Stimulated activated CD8-positive, alpha-beta memory T cell treated with anti-CD3 and anti-CD28 coated beads, Interleukin-7, amount 100 ng/mL, for 24 hours (primary cell): ENCODE measurements at places on chromosomes 7 and 10.

DNA sequence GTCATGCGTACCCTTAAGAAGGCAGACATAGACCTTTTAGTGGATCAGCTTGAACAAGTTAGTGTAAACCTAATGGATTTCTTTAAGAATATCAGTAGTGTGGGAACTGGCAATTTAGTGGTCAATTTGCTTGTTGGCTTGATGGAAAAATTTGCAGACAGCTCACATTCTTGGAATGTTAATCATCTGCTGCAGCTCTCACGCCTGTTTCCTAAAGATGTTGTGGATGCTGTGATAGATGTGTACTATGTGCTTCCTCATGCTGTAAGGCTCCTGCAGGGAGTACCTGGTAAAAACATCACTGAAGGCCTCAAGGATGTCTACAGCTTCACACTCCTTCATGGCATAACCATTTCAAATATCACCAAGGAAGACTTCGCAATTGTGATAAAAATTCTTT is 103.4 kb downstream of the ABCA13 start:
- DNase-seq = no peak

- no peak for DNase-seq
Measured at GRCh38 chr10:105974803-105975456, 1189.6 kb downstream of the SORCS1 start.

- no peak for DNase-seq
Measured at GRCh38 chr7:75953931-75954330, 39.0 kb downstream of the POR start.

GRCh38 chr7:8465338-8465737 is 31.9 kb downstream of the NXPH1 start:
- no peak for DNase-seq

GRCh38 chr10:70617798-70618568 is 15.4 kb upstream of the PRF1 start:
- no peak for DNase-seq

DNA sequence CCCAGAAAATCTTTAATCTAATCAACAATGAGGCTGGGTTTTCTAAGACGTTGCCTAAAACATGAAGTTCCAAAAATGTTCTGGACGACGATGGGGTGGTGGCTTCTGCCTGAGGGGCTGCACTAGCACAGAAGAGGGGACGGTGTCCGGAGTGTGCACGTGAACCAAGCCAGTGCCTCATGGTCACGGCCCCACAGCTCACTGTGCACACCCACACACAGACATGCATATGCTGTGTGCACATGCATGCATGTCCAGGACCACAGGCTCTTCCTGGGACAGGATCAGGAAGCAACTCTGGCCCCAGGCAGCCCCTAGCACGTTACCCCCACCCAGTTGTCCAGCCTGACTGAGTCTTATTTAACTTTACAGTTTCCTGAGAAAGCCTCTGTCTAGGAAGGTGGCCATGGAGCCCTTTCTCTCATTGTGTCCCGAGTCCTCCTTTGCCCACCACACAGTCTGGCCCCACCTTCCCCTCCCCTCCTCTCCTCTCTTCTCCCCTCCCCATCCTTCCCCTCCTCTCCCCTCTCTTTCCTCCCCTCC is 100.8 kb downstream of the DNAJB6 start:
- no peak for DNase-seq

- DNase-seq = no peak
Measured at GRCh38 chr10:131737543-131738395, 163.0 kb upstream of the PPP2R2D start.

- DNase-seq = no peak
Measured at GRCh38 chr7:126924477-126924876, 328.3 kb downstream of the GRM8 start.

- no peak for DNase-seq
Measured at GRCh38 chr7:101882005-101882421, 64.6 kb downstream of the CUX1 start.

- no peak for DNase-seq
Measured at GRCh38 chr10:113169853-113170460, 219.9 kb downstream of the TCF7L2 start.

- DNase-seq = no peak
Measured at GRCh38 chr10:66860376-66860945, 65.4 kb upstream of the LRRTM3 start.

DNA sequence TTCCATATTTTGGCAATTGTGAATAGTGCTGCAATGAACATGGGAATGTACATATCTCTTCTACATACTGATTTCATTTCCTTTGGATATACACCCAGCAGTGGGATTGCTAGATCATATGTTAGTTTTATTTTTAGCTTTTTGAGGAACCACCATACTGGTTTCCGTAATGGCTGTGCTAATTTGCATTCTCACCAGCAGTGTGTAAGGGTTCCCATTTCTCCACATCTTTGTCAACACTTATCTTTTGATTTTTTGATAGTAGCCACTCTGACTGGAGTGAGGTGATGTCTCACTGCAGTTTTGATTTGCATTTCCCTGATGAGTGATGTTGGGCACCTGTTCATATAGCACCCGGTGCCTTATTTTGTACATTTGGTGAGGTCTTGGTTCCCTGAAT is 519.6 kb downstream of the REEP3 start:
- DNase-seq = no peak

DNA sequence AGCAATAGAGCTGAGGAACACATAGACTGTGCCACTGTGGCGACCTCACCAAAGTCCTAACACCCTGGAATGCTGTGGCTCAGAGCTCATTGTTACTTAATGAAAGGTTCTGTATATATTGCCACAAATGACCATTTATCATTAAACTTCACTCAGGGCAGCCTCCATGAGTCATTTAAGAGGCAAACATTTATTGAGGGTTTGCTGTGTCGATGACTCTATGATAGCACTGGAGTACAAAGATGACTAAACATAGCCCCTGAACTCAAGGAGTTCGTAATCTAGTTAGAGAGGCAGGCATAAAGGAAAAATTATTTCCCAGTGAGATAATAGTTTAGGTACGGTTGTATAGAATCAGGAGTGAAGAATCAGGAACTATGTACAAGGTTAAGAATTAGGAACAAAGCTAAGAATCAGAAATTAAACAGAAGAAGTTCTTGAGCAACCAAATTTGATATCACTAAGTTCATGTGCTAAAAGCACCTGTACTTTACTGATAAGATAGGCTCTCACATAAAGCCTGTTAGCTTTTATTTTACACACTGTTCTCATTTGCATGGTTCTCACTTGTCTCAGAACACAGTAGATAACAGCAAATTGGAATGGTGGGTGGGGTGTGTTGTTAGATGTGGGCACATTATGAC is 7.9 kb downstream of the ENTPD7 start:
- DNase-seq = no peak

- no peak for DNase-seq
Measured at GRCh38 chr7:56110611-56111010, 4.3 kb upstream of the CHCHD2 start.

GRCh38 chr10:5940807-5941218 is 36.5 kb downstream of the IL15RA start:
- DNase-seq = no peak

GRCh38 chr10:109374215-109374614 is 549.1 kb downstream of the XPNPEP1 start:
- no peak for DNase-seq

- DNase-seq = no peak
Measured at GRCh38 chr10:127880557-127880956, 12.2 kb downstream of the CLRN3 start.

DNA sequence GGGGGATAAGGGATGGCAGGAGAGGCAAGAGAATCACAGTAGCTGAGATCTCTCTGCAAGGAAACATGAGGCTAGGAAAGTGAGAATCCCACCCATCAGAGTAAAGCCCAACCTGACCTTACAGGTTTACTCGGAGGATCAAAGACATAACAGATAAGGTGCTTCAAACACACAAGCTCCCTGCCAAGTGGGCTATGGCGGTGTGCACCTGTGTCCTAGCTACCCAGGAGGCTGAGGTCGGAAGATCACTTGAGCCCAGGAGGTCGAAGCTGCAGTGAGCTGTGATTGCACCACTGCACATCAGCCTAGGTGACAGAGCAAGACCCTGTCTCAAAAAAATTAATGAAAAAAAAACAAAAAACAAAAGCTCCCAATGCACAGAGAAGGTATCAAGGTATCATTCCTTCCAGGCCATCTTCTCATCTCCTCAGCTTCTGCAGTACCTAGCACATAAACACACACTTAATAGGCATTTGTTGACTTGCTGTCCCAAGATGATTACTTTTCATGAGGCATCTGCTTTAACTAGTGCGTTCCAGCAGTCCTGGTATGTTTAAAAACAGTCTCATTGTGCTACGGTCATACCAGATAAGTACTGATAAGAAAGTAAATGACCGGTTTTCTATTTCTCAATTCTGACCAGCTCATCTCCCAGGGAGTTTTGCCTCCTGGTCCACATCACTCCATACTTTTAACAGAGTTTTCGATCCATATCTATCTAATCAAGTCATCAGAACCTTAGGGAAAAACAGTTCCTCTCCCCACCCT is 13.3 kb downstream of the GNA12 start:
- no peak for DNase-seq
